ENCODE measurements at places on chromosomes 6 and 20.

DNA sequence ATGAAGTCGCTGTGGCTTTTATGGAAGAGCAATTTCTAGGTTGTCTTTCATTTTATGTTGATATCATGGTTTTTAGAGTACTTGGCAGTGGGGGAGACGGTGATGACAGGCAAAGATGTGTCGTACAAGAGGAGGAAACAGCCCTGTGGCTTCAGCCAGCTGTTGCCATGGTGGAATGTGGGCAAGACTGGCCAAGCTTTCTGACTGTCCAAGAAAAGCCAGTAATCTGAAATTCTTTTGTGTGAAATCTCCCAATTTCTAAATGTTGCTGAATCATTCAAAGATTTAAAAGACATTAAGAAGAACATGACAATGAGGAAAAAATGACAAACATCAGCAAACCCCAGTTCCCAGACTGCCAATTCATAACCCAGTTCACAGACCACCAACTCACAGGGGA, 23.1 kb downstream of the PFDN4 start:
- DNase-seq, result no peak

DNA sequence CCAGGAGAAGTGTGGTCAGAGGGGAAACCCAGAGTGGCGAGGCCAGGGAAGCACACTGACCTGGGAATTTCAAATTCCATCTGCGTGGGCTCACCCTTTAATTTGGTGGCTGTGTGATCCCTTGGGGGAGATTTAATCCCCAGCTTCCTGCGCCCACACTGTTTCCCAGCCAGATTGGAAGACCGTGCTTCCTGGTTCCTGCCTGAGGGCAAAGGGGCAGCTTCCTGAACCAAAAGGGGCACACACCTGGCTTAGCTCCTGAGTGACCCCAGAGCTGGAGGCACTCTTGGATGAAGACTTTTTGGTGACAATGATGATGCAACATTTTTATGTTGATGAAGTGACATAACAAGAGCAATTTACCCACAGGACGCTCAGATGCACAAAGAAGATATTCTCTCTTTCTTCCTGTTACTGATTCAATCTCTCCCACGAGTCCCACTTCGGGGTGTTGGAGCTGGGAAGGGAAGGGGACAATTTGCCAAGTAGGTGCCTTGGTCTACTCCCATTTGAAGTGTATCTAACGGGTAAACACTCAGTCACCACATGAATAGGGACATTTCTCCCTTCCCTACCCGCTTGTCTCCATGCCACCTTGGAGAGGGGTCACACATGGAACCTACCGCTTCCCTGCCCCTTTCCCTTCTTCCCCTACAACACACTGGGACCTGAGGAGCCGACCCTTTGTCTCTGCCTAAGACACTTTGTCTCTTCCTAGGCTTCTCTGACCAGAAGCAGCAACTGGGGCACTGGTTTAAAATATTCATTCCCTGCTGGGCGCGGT, 28.6 kb upstream of the CDKN1A start:
- no peak for DNase-seq

- DNase-seq, result no peak
Measured at GRCh38 chr6:106102034-106102433, 15.9 kb downstream of the PRDM1 start.

GRCh38 chr6:40710626-40711330, 123.6 kb upstream of the LRFN2 start:
- no peak for DNase-seq

GRCh38 chr20:55538261-55538908, 466.9 kb downstream of the CBLN4 start:
- no peak for DNase-seq

DNA sequence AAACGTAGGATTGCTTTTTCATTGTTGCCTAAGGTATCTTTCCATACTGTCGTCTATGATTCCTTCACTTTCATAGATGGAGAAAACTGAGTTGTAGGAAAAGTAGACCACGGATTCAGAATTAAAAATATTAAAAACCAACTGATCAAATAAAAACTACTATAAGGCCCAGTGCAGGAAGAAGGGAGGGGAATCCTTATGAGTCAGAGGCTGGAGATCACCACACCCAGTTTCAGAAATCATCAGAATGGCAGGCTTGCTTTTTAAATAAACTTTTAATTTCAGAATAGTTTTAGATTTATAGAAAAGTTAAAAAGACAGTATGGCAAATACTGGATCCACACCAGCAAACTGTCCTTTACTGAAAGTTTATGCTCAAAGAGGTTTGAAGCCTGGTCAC, 32.0 kb upstream of the POPDC3 start:
- DNase-seq, result no peak

DNA sequence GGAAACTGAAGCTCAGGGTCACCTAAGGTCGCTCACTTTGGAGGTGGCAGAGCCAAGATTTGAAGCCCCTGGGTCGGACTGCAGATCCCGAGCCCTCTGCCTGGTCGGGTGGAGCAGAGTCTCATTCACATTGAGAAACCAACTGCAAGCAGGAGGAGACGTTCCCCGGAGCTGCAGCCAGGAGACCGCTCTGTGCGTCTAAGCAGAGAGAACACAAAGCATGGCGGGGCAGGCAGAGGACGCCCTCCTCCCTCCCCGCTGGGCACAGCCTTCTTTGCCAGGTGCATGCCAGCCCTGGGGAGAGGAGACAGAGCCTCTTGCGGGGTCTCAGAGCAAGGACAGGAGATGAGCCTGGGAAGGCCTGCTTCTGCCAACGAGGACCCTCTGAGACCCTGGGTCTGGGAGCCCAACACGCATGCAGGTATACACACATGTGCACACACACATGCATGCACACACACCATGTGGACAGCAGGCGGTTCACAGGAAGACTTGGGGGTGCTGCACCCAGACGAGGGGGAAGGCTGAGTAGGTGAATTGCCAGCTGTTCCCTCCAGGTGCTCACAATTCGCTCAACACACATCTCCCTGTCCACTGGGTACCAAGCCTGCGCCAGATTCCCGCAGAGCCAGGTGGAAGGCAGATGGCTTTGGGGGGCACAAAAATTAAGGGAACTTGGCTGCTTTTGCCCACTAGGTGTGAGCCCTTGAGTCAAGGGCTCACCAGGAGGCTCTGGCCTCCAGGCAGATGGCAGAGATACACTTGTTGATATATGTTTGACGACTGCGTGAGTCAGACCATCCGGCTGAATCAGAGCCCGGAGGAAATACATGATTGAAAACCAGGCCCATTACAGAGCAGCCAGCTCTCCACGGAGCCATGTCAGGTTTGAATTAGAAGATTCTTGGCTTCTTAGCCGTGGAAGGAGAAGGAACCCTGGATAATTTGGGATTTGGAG, 5.5 kb upstream of the NTSR1 start:
- DNase-seq, result peak; percentile 72

- DNase-seq, result no peak
Measured at GRCh38 chr20:50273601-50274491, 83.2 kb downstream of the CEBPB start.

DNA sequence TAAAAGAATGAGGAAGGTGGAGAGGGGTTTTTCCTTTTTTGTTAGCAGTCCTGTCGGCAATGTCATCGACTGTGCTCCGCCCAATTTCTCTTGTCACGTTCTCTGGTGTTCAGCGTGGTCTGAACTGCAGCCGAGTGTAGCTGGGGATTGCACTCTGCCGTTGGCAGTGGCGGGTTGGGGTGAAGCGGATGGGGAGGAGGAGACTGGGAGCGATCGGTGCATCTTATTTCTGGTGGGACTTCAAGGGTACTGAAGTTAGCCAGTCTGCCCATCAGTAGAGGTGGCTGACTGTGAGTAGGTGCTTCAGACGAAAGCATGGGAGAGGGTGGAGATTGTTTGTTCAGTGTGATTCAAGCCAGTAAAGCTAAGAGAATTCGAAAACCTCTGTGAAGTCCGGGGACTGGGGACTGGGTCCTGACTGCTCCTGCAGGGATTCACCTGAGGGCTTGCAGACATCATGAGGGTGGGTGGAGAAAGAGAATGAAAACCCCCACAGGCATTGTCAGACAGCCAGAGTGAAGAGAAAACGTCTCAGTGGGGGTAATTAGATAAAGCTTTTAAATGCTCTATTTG, 5.1 kb downstream of the RREB1 start:
- DNase-seq, result no peak

DNA sequence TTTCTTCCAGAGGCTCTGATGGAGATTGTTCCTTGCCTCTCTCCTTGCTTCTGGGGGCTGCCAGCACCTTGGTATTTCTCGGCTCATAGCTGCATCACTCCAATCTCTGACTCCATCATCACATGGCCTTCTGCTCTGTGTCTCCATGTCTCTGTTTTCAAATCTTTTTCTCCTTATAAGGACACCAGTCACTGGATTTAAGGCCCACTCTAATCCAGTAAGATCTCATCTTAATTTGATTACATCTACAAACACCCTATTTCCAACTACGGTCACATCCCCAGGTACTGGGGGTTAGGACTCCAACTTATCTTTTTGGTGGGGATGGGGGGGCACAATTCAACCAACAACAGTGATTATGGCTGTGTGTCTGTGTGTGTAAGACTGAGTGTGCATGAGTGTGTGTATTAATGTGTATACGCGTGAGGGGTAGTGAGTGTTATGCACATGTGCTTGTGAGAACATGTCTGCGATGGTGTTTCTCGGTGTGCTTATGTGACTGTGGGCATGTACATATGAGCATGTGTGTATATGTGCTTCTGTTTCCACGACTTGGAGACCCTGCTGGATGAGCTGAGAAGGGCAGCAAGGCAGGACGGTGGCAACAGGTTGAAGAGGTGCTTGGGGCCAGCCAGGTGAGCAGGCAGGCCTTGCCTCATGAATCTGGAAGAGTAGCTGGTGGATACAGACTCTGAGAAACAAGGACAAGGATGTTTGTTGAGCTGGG, 130.5 kb downstream of the MRPL14 start:
- DNase-seq, result no peak

GRCh38 chr6:138714493-138714892, 59.1 kb upstream of the CCDC28A start:
- no peak for DNase-seq

DNA sequence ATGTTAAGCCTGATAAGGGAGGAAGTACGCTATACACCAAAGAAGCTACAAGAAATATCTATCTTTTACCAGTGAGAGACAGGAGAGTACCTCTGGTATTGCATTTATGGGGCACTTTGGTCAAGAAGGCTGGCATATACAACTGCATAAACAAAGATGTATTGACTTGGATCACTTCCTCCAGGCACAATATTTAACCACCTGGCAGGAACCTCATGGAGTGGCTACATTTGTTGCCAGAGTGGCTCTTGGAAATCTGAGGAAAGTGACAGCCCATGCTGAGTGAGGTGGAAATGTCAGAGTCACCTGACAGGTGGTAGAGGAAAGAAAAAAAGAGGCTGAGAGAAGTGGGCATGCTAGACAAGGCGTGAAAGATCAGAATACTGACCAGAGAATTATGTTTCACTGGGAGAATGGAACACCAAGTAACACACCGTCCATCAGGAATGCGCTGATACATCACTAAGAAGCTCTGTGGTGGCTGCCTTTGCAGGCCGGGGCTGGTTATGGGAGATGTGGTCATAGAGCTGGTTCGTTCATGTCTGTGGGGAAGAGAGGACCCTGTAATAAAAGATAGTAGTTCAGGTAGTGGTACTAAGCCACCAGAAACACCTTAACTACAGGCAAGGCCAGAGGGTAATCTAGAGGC, 61.4 kb upstream of the UFL1 start:
- no peak for DNase-seq

GRCh38 chr20:45359069-45359405, 3.9 kb upstream of the SYS1 start:
- DNase-seq, result no peak

- DNase-seq, result no peak
Measured at GRCh38 chr20:41152108-41152757, 14.9 kb downstream of the PLCG1 start.

- DNase-seq, result no peak
Measured at GRCh38 chr20:62638679-62639406, 3.5 kb upstream of the SLCO4A1 start.

- no peak for DNase-seq
Measured at GRCh38 chr20:24951536-24952083, 2.5 kb downstream of the CST7 start.

GRCh38 chr6:43257367-43258145, 14.3 kb downstream of the TTBK1 start:
- no peak for DNase-seq

DNA sequence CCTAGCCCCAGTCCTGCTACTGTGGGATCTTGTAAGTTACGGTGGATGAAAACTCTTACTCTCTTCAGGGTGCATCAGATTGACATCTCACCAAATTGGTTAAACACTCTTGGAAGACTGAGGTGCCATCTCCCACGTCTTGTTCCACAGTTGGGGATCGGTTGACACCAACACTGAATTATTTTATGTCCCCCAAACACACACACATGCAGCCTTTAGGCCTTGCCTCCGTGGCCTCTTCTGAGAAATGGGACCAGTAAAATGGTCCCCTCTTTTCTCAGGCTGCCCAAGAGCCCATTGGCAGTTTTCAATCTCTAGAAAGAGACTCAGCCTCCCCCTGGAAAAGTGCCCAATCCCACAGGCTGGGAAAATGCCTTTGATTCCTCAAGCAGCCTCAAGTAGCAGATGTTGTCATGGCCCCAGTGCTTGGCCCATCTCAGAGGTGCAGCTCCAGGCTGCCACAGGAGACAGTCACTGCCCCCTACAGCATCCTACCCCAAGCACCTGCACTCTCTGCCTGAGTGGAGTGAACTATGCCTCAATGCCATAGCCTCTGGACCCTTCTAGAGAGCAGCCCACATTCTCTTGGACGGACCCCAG, 163.9 kb downstream of the ANKRD60 start:
- no peak for DNase-seq

DNA sequence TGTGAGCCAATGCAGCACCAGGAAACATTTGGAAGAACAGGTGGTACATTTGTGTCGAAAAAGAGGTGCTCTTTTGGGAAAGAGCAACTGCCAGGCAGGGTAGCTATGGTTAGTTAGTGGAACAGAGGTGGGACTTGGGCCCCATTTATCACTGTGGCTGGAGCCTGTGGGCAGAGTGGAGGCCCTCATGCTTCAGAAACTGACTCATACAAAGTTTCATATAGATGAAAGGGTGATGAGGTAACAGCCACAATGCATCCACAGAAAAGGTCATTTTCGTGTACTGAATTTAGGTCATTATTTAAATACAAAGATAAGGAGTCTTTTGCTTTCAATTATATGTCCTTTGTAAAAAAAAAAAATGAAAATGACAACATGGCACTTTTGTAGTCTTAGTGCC, 76.4 kb upstream of the HS3ST5 start:
- DNase-seq, result no peak

- no peak for DNase-seq
Measured at GRCh38 chr20:47531458-47531857, 29.8 kb downstream of the NCOA3 start.

- DNase-seq, result no peak
Measured at GRCh38 chr6:56420296-56420695, 172.9 kb upstream of the COL21A1 start.

DNA sequence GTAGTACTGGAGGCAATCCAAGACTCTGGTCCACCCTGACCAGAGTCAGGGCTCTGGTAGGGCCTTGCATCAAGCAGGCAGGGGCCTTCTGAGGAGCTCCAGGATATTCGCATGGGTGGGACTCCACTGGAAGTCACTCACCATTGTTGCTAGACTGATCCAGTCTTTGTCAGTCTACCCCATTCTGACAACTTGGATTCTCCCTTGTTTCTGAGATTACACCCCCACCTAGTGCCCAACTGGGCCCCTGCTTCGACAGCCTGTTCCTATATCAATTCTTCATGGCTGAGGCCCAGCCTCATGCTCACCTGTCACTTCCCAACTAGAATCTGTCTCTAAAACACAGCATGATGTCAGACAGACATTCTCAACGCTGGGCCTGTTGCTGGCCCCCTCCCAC, 5.2 kb downstream of the SLC35D3 start:
- no peak for DNase-seq

All from AG04450 (cell line).